Cardiac septum (tissue), 1 donor: ENCODE measurements at places on chromosomes 13 and 19. TPM values are rescaled to one million over a fixed set of nuclear protein-coding genes. Genes with fewer than 3 reads are reported as not detected.

- no peak for DNase-seq
Measured at GRCh38 chr13:41467425-41467945, 10.1 kb downstream of the RGCC start.

PSG11 gene
- not detected for total RNA-seq

CYP2A7 gene
- total RNA-seq: not detected

DNA sequence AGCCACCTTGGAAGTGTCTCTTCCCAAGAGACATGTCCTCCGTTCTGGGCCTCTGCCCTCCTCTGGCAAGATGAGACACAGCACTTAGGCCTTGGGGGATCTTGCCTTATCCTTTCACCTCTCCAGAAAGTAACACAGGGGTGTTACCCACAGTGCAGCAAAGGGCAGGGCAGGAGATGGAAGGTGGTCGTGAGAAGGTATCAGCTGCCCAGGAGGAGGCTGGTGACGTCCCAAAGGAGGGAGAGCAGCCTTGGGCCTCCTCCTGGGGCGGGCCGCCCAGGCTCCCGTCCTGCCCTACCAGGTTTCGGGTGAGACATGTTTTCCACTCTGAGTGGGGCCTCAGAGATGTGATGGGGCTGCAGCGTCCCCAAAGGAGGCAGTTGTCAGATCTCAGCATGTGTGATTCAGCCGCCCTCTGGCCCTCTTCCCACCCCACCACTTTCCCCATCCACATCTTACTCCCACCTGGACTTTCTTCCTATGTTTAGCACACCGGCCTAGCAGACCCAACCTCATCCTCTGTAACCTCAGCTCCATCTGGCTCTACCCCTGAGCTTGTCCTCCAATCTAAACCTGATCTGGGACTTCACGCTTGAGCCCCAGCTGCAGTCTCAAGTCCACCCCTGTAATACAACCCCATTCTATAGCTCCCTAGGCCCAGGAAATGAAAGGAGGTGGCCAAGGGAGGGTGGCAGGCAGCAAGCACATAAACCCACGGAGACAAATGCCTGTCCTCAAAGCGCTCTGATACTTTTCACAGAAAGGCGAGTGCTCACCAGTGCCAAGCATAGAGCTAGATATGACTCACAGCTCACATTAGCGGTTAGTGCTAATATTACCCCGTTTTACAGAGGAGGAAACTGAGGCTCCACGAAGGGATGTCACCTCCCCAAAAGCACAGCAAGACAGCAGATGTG is 9.3 kb downstream of the POU2F2 start:
- no peak for DNase-seq

GRCh38 chr19:36773223-36773579 is 594 bp upstream of the ZNF850 start:
- no peak for DNase-seq

ZNF136 gene
- 3.0 TPM for total RNA-seq

DNA sequence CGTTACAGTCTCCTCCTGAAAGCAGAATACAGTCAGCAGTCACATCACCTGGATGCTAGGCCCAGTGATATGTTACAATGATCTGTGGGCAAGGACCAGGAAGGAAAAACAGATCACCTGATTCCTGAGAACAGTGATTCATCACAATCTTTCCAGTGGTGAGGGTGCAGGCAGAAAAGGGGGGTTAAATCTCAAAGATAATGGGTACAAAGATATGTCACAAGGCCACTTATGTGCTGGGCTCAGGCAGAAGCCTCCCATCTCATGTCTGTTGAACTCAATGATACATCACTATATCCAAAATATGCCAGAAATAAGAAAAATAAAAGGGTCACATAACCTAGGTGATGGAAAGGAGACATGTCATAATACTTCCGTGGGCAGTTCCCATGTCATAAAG is 10.8 kb upstream of the ZNF91 start:
- DNase-seq: no peak

- no peak for DNase-seq
Measured at GRCh38 chr13:95418946-95419345, 117.7 kb upstream of the ABCC4 start.
